AG09309 (cell line): ENCODE measurements at places on chromosomes 4 and X.

GRCh38 chrX:66638591-66639500 lies at the start of gene EDA2R:
EDA2R (minus strand) TSS chrX:66639078; CDS start chrX:66616020, 23,058 bp downstream.
- peak; percentile 50 for DNase-seq

DNA sequence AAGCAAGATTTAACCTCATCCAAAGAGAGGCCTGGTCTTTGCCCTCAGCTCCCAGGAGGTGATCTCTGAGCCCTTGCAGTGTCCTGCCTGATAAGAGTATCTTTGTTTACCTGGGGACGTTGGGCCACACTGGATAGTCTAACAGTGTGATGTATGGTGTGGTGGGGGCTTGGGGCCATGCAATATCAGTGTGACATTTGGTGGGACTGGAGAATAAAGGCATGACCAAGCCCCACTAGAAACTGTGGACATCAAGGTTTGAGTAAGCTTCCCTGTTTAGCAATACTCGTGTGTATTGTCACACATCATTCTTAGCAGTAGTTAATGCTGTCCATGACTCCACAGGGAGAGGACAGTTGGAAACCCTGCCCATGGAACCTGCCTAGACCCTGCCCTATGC lies 34.4 kb downstream of the BBS12 start:
- no peak for DNase-seq

GRCh38 chr4:129246910-129247461 lies 151.0 kb downstream of the C4orf33 start:
- no peak for DNase-seq

GRCh38 chrX:48794911-48795515 lies 6.9 kb upstream of the HDAC6 start:
- peak; percentile 21 for DNase-seq

GRCh38 chr4:83772685-83773084 lies 236.8 kb downstream of the GPAT3 start:
- DNase-seq: no peak

DNA sequence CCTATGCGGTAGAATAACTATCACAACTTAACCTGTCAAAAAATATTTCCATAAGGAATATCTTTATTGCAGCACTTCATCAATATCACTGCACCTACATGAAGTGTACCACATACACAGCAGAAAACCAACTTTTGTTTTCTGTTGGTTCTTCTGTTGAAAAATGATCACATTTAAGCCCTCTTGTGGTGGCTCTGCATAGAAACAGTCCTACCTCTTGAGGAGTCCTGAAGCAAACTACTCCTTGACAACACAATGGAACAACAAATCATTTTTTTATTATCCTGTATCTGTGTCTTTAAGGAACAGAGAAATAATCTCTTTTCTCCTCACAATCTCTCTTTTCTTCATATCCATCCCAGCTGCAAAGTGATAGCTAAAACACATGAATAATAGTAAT lies 39.8 kb upstream of the ATOH1 start:
- DNase-seq: no peak

- peak; percentile 67 for DNase-seq
Measured at GRCh38 chrX:104351173-104351769, 96.5 kb upstream of the ESX1 start.

- DNase-seq: no peak
Measured at GRCh38 chr4:155434366-155434765, 57.6 kb upstream of the MAP9 start.

DNA sequence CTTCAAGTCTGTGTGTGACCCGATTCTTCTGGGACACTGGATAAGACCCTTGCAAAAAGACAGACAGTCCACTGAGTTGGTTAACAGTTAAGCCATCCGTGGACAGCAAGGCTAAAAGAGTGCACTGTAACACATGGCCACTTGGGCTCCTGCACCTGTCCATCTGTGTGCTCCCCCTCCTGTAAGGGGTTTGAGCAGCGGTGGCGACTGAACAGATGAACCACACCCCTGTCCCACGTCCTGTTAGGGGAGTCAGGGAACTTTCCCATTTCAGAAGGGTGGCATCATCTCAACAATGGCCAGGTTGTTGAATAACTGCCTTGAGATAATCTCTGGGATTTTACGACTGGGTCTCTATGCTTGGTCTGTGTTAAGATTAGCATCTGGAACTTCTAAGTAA lies 178.6 kb downstream of the GRXCR1 start:
- DNase-seq: no peak

- no peak for DNase-seq
Measured at GRCh38 chr4:1026115-1026514, 14.7 kb downstream of the FGFRL1 start.

- no peak for DNase-seq
Measured at GRCh38 chrX:110003167-110004156, 548 bp downstream of the TMEM164 start.

- no peak for DNase-seq
Measured at GRCh38 chr4:186449954-186450353, 105.4 kb downstream of the MTNR1A start.

- DNase-seq: no peak
Measured at GRCh38 chrX:77779695-77780094, 6.3 kb downstream of the ATRX start.

DNA sequence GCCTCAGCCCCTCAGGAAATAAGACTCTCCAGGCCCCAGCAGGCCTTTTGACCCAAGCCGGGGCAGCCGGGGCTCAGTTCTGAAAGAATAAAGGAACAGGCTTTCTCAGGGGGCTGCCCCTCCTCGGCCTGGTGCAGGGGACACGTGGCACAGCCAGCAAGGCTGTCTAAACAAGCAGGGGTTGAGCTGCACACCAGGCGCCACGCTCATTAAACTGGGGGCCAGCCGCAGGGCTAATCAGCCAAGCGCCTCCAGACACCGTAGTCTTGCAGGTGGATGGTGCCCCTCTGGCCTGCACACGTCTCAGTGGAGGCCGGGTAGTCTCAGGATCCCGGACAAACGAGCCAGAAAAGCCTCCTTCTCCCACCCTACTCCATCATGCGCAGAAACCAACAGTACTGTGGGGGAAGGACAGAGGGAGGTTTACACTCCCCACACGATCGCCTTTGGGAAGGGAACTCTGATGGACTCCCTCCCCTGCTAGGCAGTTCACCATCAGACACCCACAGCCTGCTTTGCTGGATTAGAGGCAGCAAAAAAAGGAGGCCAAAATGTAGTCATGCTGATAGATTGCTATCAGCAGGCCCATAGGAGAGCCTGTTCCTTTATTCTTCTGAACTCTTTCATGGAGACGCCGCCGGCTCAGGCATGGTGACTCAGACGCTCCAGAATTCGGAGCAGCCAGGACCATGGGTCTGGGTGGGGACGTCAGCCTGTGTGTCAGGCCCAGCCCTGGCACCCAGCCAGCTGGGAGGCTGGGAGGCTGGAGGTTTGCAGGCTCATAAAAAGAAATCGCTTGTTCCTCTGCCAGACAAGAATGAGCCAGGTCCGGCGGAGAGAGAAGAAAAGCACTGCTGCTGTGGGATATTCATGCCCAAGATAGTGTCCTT lies 342.4 kb downstream of the BCOR start:
- peak; percentile 83 for DNase-seq
